Astrocyte (in vitro differentiated cells and primary cell): ENCODE measurements at places on chromosomes 5 and 9. TPM values are rescaled to one million over a fixed set of nuclear protein-coding genes. Genes with fewer than 3 reads are reported as not detected.

Gene TRAF1
- 4.2 and 4.7 TPM in 2 replicates for total RNA-seq

DNA sequence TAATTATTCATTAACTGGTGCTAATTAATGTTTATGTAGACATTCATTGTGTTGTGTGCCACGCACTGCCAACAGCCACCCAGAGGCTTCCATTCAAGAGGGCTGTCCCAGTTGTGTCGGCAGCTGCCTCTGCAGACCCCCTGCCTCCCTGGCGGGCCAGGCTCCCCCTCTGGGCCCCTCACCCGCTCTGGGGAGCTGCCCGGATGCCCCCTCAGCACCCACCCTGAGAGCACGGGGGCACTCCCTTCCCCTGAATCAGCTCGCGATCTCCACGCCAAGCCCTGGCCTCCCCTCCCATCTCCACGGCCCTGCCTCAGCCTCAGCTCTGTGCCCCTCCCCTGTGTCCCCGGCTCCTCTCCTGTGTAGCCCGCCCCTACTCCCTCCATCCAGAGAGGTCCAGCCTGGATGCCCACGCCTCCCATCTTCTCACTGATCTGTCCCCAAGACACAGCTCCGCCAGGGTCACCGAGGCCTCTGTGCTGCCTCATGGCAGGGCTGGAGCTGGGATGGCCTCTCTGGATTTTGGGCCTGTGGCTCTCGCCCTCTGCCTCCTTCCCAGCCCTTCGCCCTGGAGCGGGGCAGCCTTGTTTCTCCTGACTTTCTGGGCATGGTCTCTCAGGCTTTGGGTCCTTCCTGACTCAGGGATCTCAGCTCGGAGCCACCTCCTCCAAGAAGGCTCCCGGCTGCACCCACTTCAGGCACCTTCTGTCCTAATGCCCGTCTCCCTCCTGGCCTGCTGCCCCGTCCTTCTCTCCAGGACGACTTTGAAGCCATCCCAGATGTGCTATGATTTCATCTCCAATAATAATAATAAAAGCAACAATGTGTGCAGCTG lies 16.0 kb upstream of the SLC9A3 start:
- H3K36me3 ChIP-seq = no peaks in the 10 kb centered on the region
- peaks cover 17% of the 10 kb centered on the region for H3K27me3 ChIP-seq
- H3K4me3 ChIP-seq = no peak overlapping the region

- no peak overlapping the region for H3K4me3 ChIP-seq
- no peaks in the 10 kb centered on the region for H3K27me3 ChIP-seq
- DNase-seq = no peak
- no peak overlapping the region for H3K27ac ChIP-seq
These were observed 83.0 kb upstream of the GNA14 start for GRCh38 chr9:77731008-77731698.

Gene SYNPO
- 40.2 and 68.9 TPM in 2 replicates for total RNA-seq

DNA sequence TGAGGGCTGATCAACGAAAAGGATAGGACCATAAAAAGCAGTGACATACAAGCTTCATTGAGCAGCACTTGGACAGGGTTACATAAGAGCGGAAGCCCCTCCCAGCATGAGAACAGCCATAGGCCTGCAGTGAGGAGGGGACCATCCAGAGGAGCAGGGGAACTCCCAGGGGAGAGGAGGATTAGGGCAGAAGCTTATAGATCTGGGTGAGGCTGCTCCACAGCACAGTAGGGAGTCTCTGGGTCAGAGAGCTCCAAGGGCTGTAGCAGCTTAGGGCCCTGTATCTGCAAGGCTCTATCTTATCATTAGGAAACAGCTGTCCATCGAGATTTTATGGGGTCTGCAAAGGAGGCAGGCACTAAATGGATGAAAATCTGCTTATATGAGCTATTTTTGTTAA lies 186.6 kb downstream of the DOCK8 start:
- no peaks in the 10 kb centered on the region for H3K27me3 ChIP-seq
- H3K36me3 ChIP-seq = no peaks in the 10 kb centered on the region
- no peak overlapping the region for H3K4me3 ChIP-seq
- H3K27ac ChIP-seq = no peak overlapping the region
- H3K4me1 ChIP-seq = no peaks in the 10 kb centered on the region
- no peak for DNase-seq

- H3K36me3 ChIP-seq = no peaks in the 10 kb centered on the region
- no peaks in the 10 kb centered on the region for H3K27me3 ChIP-seq
- H3K4me1 ChIP-seq = no peaks in the 10 kb centered on the region
These were observed 317.1 kb downstream of the MAT2B start for GRCh38 chr5:163822548-163822947.

GRCh38 chr9:74499111-74499601 lies 2.0 kb downstream of the RORB start:
- no peaks in the 10 kb centered on the region for H3K36me3 ChIP-seq
- peak overlapping the region; percentile 75 for H3K4me3 ChIP-seq
- peaks cover 14% of the 10 kb centered on the region for H3K27me3 ChIP-seq
- no peak overlapping the region for H3K27ac ChIP-seq
- DNase-seq = peak; percentile 19
- peaks cover 10% of the 10 kb centered on the region for H3K4me1 ChIP-seq

DNA sequence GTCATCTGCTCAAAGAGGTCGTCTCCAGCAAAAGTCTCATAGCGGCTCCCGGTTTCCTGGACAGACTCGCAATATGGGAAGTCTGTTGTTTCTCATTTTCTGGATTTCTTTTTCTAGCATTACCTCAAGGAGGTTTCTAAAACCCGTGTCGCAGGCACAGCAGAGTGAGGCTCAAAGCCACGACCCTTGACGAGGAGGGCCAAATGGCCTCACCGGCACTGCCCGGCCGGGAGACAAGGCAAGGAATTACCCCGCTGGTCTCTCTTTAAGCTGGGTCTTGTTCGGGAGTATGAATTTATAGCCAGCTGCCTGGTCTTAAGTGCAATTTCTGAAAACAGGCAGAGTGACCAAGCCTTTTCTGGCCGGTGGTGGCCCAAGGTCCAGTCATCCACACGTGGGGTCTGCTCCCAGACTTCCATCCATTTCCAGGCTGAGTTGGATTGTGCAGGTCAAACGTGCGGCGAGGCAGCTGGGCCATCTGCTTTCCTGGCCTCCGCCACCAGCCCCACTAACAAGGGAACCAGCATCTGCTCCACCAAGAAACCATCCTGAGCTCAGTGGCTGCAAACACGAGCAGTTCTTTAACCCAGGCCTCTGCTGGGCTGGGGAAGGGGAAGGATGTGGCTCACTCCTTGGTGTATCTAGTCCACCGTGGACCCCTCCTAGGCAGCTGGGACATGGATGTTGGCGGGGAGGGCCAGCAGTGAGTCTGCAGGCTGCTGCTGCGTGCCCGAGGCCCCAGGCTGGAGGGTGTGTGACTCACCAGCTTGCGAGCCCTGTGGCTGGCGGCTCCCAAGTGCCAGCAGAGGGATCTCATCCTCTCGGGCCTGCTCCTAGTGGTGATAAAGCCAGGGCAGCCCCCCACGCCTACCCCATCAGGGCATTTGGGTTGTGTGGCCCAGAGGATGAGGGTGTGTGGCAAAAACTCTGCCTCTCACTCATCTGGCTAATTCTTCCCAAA lies 55.6 kb upstream of the COL5A1 start:
- DNase-seq = peak; percentile 78
- H3K4me3 ChIP-seq = no peak overlapping the region
- H3K27ac ChIP-seq = no peak overlapping the region

- H3K27ac ChIP-seq = no peak overlapping the region
- no peak for DNase-seq
- no peak overlapping the region for H3K4me3 ChIP-seq
These were observed 100.5 kb downstream of the PSAT1 start for GRCh38 chr9:78397454-78397853.

DNA sequence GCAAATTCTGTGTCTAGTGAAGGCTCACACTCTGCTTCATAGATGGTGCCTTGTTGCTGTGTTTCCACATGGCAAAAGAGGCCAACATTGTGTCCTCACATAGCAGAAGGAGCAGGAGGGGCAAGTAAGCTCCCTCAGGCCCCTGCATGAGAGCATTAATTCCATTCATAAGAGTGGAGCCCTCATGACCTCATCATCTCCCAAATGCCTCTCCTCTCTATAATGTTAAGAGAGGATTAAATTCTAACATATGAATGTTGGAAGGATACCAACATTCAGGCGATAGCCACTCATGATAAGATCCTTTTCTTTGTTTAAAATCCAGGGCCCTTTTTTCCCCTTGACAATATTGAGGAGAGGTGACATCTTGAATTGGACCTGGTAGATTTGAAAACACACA lies 35.2 kb upstream of the PAM start:
- H3K4me3 ChIP-seq = no peak overlapping the region
- no peaks in the 10 kb centered on the region for H3K27me3 ChIP-seq
- no peak for DNase-seq
- H3K36me3 ChIP-seq = no peaks in the 10 kb centered on the region
- H3K4me1 ChIP-seq = no peaks in the 10 kb centered on the region
- no peak overlapping the region for H3K27ac ChIP-seq

Gene TRPM6
- total RNA-seq = 0.27 and 0.29 TPM in 2 replicates

GRCh38 chr5:151104795-151105194 lies 24.0 kb upstream of the TNIP1 start:
- H3K27ac ChIP-seq = no peak overlapping the region
- no peaks in the 10 kb centered on the region for H3K27me3 ChIP-seq
- H3K36me3 ChIP-seq = peaks cover 51% of the 10 kb centered on the region
- peaks cover 6% of the 10 kb centered on the region for H3K4me1 ChIP-seq

Gene ECSCR
- total RNA-seq = 0.96 and 1.00 TPM in 2 replicates

GRCh38 chr5:143434261-143435209 lies 31.0 kb upstream of the NR3C1 start:
- H3K27ac ChIP-seq = no peak overlapping the region
- H3K4me3 ChIP-seq = no peak overlapping the region
- DNase-seq = no peak
- no peaks in the 10 kb centered on the region for H3K36me3 ChIP-seq
- H3K4me1 ChIP-seq = no peaks in the 10 kb centered on the region

- no peaks in the 10 kb centered on the region for H3K27me3 ChIP-seq
- H3K4me1 ChIP-seq = peaks cover 62% of the 10 kb centered on the region
- peak overlapping the region; percentile 69 for H3K27ac ChIP-seq
- peaks cover 68% of the 10 kb centered on the region for H3K36me3 ChIP-seq
- no peak overlapping the region for H3K4me3 ChIP-seq
- DNase-seq = no peak
These were observed 15.3 kb downstream of the TGFBI start for GRCh38 chr5:136043968-136044610.

- no peaks in the 10 kb centered on the region for H3K36me3 ChIP-seq
- DNase-seq = no peak
- no peak overlapping the region for H3K27ac ChIP-seq
- peaks cover 8% of the 10 kb centered on the region for H3K27me3 ChIP-seq
- no peak overlapping the region for H3K4me3 ChIP-seq
These were observed 31.6 kb upstream of the ENHO start for GRCh38 chr9:34554211-34555001.

- H3K4me1 ChIP-seq = no peaks in the 10 kb centered on the region
- no peaks in the 10 kb centered on the region for H3K27me3 ChIP-seq
- H3K4me3 ChIP-seq = no peak overlapping the region
- H3K27ac ChIP-seq = no peak overlapping the region
These were observed 580.6 kb downstream of the PTPRD start for GRCh38 chr9:10032166-10032565.

Gene CCNO
- total RNA-seq = 0.19 and 0.43 TPM in 2 replicates

DNA sequence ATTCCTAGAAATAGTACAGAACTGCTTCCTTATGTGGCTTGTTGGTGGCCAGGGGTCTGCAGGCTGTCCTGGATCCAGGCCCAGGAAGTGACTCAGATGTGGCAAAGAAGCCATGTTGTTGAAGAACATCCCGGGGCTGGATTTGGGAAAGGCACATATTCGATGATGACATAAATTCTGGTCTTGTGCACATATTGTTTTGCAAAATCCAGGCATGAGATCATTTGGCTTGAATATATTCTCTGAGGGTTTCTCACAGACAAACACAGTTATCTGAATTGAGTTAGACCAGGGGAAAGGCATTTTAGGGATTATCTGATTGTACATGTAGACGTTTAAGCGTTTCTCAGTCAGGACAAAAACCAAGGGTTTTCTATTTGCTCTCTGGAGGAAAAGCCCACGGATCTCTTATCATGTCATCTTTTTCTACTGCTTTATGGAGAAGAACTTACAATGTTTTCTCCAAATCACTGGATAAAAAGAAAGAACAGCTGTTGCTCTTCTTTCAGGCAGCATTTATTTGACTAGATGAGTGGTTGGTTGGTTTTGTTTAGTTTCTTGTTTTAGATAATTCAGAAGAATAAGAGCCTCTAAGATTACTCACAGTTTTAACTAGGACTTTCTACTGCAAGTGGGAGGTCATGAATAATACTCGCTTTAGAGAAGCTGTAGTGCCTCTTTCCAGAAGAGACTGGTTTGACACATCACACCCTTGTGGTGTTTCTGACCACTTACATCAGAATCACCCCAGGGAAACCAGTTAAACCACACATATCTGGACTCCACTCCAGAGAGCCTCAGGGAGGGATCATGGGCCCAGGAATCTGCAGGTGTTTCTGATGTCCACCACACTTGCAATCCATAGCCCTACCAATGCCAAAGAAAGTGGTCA lies 29.5 kb upstream of the LHFPL2 start:
- peak overlapping the region; percentile 90 for H3K27ac ChIP-seq
- DNase-seq = peak; percentile 98
- H3K4me3 ChIP-seq = no peak overlapping the region
- no peaks in the 10 kb centered on the region for H3K36me3 ChIP-seq
- no peaks in the 10 kb centered on the region for H3K27me3 ChIP-seq

- DNase-seq = no peak
- no peaks in the 10 kb centered on the region for H3K36me3 ChIP-seq
- peaks cover 3% of the 10 kb centered on the region for H3K4me1 ChIP-seq
- no peaks in the 10 kb centered on the region for H3K27me3 ChIP-seq
These were observed 75.1 kb downstream of the PAM start for GRCh38 chr5:102830241-102830640.

Gene PLAC8L1
- 2.0 and 2.7 TPM in 2 replicates for total RNA-seq

- peaks cover 52% of the 10 kb centered on the region for H3K4me1 ChIP-seq
- H3K4me3 ChIP-seq = peak overlapping the region; percentile 7
- peak; percentile 99 for DNase-seq
- peak overlapping the region; percentile 99 for H3K27ac ChIP-seq
- peaks cover 10% of the 10 kb centered on the region for H3K36me3 ChIP-seq
These were observed 18.1 kb downstream of the RAI14 start for GRCh38 chr5:34674187-34674586.

DNA sequence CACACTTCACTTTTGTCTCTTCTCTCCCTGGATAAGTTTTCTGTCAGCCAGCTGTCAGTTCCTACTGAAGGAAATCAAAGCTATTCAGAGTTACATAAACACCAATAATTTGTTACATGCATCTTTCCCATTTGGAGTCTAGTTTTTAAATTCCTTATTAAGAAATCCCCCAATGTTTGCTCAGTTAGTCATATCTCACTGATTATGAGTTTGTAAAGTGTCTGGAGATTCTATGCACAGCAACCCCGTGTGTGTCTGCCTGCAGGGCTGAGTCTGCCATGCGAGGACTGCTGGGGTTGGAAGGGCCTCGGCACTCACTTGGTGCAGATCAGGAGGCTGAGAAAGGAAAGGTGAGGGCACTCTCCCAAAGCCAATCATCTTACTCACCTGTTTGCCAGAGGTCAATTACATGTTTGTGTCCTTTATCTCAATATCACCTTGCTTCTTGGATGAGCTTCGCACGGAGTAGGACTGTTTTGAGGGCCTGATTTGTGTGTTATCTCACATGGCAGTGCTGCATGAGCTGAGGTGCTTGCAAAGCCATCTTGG lies 3.3 kb downstream of the ANKRD34B start:
- no peak for DNase-seq
- H3K27me3 ChIP-seq = peaks cover 32% of the 10 kb centered on the region
- no peak overlapping the region for H3K27ac ChIP-seq
- no peaks in the 10 kb centered on the region for H3K36me3 ChIP-seq

- peaks cover 41% of the 10 kb centered on the region for H3K4me1 ChIP-seq
- peak overlapping the region; percentile 20 for H3K27ac ChIP-seq
- H3K36me3 ChIP-seq = no peaks in the 10 kb centered on the region
- peak; percentile 53 for DNase-seq
These were observed 122.9 kb upstream of the TAF11L2 start for GRCh38 chr5:17374973-17375742.

- no peak overlapping the region for H3K4me3 ChIP-seq
- H3K27me3 ChIP-seq = no peaks in the 10 kb centered on the region
- H3K27ac ChIP-seq = no peak overlapping the region
- H3K36me3 ChIP-seq = no peaks in the 10 kb centered on the region
- H3K4me1 ChIP-seq = no peaks in the 10 kb centered on the region
These were observed 182.2 kb downstream of the TMC1 start for GRCh38 chr9:72703574-72703973.

Gene CATSPER3
- total RNA-seq = 0.26 and 0.39 TPM in 2 replicates
